ENCODE measurements at places on chromosomes 2 and 18. TPM values are rescaled to one million over a fixed set of nuclear protein-coding genes. Genes with fewer than 3 reads are reported as not detected.

- H3K27ac ChIP-seq = no peak overlapping the region
- DNase-seq = no peak
- no peaks in the 10 kb centered on the region for H3K36me3 ChIP-seq
These were observed 165.5 kb downstream of the DDX1 start for GRCh38 chr2:15756882-15757819.

GRCh38 chr2:131365452-131365851, 1.5 kb upstream of the RAB6D start:
- no peak overlapping the region for H3K4me3 ChIP-seq
- no peaks in the 10 kb centered on the region for H3K36me3 ChIP-seq
- no peak for DNase-seq
- no peak overlapping the region for H3K27ac ChIP-seq
- no peaks in the 10 kb centered on the region for H3K4me1 ChIP-seq

Gene POTEJ
- not detected for total RNA-seq

DNA sequence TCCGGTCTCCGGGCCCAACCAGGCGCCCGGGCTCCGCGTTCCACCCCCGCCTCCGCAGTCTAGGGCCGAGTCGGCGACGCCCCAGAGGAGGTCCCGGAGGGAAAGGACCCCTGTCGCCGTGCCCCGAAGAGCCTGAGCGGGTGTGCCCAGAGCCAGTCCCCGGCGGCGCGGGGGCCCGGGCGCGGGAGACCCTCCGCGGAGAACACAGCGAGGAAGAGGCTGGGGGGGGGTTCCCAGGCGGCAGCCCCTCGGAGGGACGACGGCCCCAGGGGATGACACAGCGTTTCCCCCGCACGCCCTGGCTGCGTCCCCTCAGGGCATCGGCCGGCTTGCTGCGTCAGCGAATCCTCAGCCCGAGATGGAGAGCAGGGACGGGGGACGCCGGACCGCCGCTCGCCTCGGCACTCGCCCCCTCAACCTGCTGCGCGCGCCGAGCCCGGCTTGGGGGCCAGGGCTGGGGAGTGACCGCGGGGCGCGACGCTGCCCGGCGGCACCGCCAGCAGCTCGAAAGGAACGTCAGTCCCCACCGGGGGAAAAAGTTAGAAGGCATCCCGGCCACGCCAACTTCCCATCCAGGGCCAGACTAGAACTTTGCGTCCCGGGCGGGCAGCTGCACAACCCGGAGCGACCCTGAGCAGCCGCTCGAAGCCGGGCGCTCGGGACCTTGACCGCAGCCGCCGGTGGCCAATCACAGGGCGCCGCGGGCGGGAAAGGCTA, 711 bp downstream of the SFXN5 start:
- H3K4me3 ChIP-seq = peak overlapping the region; percentile 84
- H3K27ac ChIP-seq = peak overlapping the region; percentile 95
- H3K27me3 ChIP-seq = no peaks in the 10 kb centered on the region

DNA sequence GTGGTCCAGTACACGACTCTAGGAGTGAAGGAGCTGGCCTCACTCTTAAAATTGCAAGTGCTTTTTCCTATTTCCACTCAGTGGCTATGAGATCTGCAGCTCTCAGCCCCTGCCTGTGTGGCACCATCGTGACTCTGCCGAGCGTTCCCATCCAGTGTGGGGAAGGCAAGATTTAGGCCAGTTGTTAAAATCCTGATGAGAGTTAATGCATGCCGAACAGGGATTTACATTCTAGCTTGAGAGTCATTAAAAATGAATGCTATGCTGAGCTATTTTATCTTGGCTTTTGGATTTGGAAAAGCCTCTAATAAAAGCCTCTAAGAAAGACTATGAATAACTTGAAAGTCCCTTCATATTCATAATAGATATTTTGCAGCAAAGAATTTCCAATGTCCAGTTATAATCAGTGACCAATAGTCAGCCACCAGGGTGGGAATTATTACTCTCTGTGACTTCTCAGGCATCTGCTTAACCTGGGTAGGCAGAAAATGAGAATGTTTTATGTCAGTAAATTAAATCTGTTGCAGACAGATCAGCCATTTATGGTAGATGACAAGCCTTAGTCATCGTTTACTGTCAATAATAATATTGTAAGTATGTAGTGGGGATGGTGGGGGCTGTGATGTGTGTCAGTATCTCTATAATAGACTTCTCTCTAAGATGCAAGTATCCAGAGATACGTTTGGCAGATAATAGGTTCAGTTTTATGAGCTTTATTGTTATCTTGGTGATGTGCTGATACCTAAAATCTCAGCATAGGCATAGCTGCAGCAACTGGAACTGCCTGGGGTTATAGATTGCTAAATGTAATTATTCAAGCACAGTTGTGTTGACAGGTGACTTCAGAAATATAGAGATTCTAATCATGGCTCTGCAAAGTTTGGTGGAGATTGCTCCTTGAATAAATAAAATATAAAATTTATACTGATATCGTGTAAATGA, 207.8 kb downstream of the SOCS6 start:
- H3K36me3 ChIP-seq = no peaks in the 10 kb centered on the region
- no peaks in the 10 kb centered on the region for H3K27me3 ChIP-seq
- H3K27ac ChIP-seq = no peak overlapping the region
- no peaks in the 10 kb centered on the region for H3K4me1 ChIP-seq
- no peak overlapping the region for H3K4me3 ChIP-seq
- no peak for DNase-seq

Gene XDH
- total RNA-seq = under 0.01 TPM

Gene POMC
- total RNA-seq = 8.6 TPM

DNA sequence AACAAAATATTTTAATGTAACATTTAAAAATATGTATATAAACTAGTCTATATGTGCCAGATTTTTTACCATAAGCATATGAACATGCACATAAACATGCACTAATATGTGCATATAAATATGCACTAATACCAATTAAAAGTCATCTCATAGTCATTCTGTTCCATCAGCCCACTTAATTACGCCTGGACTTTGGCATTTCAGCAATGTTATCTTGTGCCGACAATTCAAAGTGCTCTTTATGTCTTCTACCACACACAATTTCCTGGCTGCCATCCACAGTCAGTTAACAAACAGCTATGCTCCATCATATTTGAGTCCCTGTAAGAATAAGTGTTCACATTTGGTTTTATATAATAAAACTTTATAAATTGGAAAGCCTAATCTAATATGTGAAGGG, 92.6 kb upstream of the TSPYL6 start:
- H3K27ac ChIP-seq = no peak overlapping the region
- no peaks in the 10 kb centered on the region for H3K27me3 ChIP-seq
- no peak overlapping the region for H3K4me3 ChIP-seq
- DNase-seq = no peak

DNA sequence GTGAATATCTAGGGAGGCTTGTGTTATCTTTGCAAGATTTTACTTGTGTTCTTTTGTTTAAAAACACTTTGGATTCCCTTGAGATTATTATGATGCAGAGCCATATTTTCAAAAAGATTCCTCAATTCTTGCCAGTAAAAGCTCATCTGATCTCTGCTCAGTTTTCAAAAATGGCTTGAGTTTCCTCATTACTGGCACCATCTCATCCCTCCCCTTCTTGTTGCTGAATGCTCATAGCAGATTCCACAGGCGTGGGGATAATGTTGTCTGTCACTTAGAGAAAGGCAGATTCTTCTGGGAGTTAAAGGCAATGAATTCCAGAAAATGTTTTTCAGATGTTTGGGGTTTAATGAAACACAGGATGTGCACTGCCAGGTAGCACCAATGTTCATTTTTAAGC, 170.4 kb upstream of the TANK start:
- no peak overlapping the region for H3K27ac ChIP-seq
- DNase-seq = no peak
- no peaks in the 10 kb centered on the region for H3K27me3 ChIP-seq
- no peaks in the 10 kb centered on the region for H3K36me3 ChIP-seq

GRCh38 chr2:15313657-15314056, 247.5 kb downstream of the NBAS start:
- H3K4me1 ChIP-seq = no peaks in the 10 kb centered on the region
- H3K4me3 ChIP-seq = no peak overlapping the region
- H3K27ac ChIP-seq = no peak overlapping the region
- H3K36me3 ChIP-seq = no peaks in the 10 kb centered on the region
- DNase-seq = no peak
- no peaks in the 10 kb centered on the region for H3K27me3 ChIP-seq

Gene GALNT14
- total RNA-seq = 0.21 TPM

Gene MLPH
- total RNA-seq = 41.4 TPM

Gene ECEL1
- 1.0 TPM for total RNA-seq

Gene GPR55
- total RNA-seq = not detected

Gene SH3YL1
- 28.0 TPM for total RNA-seq

- H3K4me1 ChIP-seq = no peaks in the 10 kb centered on the region
- DNase-seq = no peak
- no peak overlapping the region for H3K4me3 ChIP-seq
- no peaks in the 10 kb centered on the region for H3K36me3 ChIP-seq
- no peak overlapping the region for H3K27ac ChIP-seq
These were observed 25.5 kb upstream of the ZCCHC2 start for GRCh38 chr18:62497190-62497772.

DNA sequence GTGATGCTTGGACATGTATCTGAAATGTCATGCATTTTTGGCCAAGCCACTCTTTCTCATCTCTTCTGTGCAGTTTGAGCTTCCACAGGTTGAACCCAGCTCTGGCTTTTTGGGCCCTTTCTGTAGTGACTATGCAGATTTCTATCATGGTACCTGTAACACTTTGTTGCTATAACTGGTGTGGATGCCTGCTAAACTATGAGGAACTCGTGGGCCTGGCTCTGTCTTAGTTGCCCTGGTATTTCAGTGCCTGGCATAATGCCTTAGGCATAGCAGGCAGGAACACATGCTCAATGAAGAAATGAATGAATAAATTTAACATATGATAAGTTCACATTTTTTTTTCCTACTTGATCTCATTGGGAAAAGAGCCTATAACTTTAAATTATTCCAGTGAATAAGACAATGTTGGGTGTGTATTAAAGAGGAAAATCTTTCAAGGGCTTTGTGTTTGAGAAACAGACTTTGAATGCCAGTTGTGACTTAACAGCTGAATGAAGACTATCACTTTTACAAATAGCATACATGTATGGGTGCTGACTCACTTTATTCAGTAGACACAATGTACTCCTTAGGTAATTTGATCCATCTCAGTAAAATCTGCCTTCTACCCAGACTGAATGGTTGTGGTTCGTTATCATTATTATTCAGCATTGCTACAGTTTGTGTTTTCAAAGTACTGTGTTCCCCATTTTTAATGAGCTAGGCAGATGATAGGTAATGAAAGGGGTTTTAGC, 86.4 kb upstream of the MAP4K3 start:
- H3K4me3 ChIP-seq = no peak overlapping the region
- peaks cover 18% of the 10 kb centered on the region for H3K36me3 ChIP-seq
- no peaks in the 10 kb centered on the region for H3K4me1 ChIP-seq
- peak overlapping the region; percentile 36 for H3K27ac ChIP-seq
- H3K27me3 ChIP-seq = no peaks in the 10 kb centered on the region

Gene TWIST2
- 111 TPM for total RNA-seq

GRCh38 chr2:71559828-71560637, 106.7 kb downstream of the DYSF start:
- no peaks in the 10 kb centered on the region for H3K36me3 ChIP-seq
- no peaks in the 10 kb centered on the region for H3K27me3 ChIP-seq
- H3K4me3 ChIP-seq = no peak overlapping the region

DNA sequence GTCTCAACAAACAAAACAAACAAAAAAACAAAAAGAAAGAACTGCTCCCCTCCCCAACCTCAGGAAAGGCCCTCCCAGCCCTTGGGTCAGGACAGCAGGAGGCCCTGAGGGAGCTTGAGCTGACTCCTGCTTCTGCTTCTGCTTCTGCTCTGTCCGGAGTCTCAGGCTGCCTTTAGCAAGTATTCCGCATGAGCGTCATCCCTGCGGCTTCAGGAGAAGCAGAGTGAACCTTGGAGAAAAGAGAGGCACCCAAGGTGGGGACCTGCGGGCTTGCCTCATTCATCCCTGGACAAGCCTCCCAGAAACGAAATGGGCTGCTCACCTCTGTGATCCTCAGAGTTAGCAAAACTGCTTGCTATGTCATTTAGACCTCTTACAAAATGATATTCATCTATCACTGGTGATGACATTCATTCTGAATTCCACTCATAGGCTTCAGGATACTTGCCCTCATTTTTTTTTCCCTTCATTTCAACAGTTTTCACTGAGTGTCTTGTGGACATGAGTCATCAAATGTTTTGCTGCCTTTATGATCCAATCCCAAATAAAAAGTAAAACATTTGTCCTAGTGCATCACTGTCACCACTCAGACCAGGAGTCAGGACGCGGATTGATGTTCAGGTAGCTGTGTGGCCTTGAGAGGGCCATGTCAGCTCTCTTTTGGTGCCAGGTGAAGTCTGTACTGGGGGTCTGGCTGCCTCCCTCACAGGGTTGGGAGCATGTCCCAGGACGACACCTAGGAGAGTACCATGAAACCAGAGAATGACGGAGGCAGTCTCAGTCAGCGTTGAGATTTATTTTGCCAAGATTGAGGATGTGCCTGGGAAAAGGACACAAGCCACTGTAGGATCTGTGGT, 51.7 kb downstream of the IMPA2 start:
- peaks cover 30% of the 10 kb centered on the region for H3K36me3 ChIP-seq
- no peak overlapping the region for H3K4me3 ChIP-seq
- H3K4me1 ChIP-seq = no peaks in the 10 kb centered on the region
- DNase-seq = no peak
- H3K27ac ChIP-seq = no peak overlapping the region

GRCh38 chr2:158499383-158499782, 42.6 kb downstream of the PKP4 start:
- no peak overlapping the region for H3K4me3 ChIP-seq
- DNase-seq = no peak
- H3K4me1 ChIP-seq = no peaks in the 10 kb centered on the region
- no peaks in the 10 kb centered on the region for H3K36me3 ChIP-seq

Gene RNF152
- total RNA-seq = 11.8 TPM

- DNase-seq = no peak
- no peak overlapping the region for H3K4me3 ChIP-seq
- no peaks in the 10 kb centered on the region for H3K4me1 ChIP-seq
- no peak overlapping the region for H3K27ac ChIP-seq
- H3K27me3 ChIP-seq = no peaks in the 10 kb centered on the region
- H3K36me3 ChIP-seq = no peaks in the 10 kb centered on the region
These were observed 361.5 kb downstream of the DSEL start for GRCh38 chr18:67154979-67155378.

GRCh38 chr2:171550613-171551012, 28.3 kb downstream of the CYBRD1 start:
- DNase-seq = no peak
- H3K4me3 ChIP-seq = no peak overlapping the region
- no peak overlapping the region for H3K27ac ChIP-seq
- no peaks in the 10 kb centered on the region for H3K4me1 ChIP-seq
- no peaks in the 10 kb centered on the region for H3K36me3 ChIP-seq
- H3K27me3 ChIP-seq = no peaks in the 10 kb centered on the region

DNA sequence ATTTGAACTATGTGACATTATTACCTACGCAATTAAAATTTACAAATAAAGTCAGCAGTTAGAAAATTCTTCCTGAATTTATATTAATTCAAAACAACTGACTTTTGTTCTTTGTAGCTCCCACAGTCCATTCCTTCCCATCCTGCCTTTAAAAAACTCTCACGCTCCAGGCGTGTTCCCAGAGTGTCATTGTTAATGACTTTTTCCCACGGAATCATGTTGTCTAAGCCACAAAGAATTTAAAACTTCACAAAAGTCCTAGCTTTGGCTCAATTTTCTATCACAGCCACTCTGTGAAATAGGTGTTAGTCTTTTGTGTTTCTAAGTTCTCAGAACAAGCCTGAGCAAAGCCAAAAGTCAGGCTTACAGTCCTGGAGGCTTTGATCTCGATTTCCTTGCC, 26.5 kb downstream of the SLC1A4 start:
- no peak overlapping the region for H3K4me3 ChIP-seq
- no peaks in the 10 kb centered on the region for H3K36me3 ChIP-seq
- no peaks in the 10 kb centered on the region for H3K4me1 ChIP-seq

- H3K4me1 ChIP-seq = no peaks in the 10 kb centered on the region
- no peaks in the 10 kb centered on the region for H3K27me3 ChIP-seq
- no peak overlapping the region for H3K4me3 ChIP-seq
- DNase-seq = no peak
These were observed 28.9 kb upstream of the IER3IP1 start for GRCh38 chr18:47204908-47205522.

Gene ALLC
- 5.7 TPM for total RNA-seq
